HT-29 (cell line): ENCODE measurements at places on chromosomes 1 and 21.

DNA sequence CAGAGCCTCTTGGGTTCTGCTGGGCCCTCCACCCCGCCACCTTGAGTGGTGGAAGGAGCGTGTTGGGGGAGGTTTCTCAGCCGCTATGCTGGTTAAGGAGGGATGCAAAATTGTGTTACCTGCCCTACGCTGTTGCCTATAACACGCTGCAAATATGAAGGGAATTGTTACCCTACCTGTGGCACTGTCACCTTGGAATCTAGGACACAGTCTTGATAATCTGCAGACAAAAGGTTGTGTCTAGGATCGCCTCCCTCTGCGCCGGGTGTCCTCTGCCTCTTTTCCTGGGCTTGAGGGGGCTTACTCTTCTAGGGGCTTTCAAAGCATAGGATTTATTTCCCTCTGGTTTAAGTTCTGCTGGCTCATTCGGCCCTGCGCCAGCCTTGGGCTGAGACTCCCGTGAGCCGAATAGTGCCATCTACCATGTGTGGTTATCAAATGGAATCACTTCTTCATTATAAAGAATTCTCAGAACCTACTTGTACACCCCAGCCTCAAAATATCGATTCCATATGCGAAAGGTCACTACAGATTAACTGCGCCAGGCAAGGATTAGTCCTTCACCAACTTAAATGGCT is 697 bp downstream of the SLC22A15 start:
- DNase-seq = no peak

DNA sequence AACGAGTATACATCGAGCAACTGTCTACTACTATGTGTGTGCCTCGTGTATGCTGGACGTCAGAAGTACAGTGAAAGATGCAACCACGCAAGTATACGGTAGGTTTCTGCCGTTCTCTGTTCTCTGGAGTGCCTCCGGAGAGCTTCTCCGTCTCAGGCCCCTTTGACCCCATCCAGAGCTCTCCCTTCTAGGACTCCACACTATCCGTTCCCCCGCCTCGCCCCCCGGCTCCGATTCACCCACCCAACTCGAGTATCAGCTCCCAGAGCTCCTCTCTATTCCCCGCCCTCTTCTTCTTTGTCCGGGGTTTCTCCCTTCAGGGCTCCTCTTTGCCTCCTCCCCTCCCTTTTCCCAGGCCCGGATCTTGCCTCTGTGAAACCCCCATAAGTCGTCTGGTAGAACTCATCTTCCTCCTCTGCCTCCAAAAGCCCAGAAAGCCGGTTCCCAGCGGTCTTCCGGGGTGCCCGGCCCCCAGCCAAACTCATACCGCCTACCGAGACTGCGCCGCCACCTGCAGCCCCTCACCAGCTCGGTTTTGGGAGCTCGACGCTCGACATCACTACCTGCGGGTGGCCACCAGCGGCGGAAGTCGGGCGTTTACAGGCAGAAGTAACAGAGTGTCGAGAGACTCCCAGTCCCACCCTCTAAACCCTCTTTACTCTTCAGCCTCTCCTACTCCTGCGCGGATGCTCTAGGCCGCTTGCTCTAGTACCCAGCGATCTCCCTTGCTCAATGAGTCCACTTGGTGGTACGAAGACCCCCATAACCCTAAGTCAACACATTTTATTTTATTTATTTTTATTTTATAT is at the start of gene VPS72:
Gene VPS72, minus strand, starts transcription at position 561 of the 809 bp plus-strand sequence. Its CDS starts 76 bp downstream, at position 485.
- peak; percentile 90 for DNase-seq

- peak; percentile 72 for DNase-seq
Observed at GRCh38 chr1:236524142-236524894, 536 bp downstream of the LGALS8 start.

DNA sequence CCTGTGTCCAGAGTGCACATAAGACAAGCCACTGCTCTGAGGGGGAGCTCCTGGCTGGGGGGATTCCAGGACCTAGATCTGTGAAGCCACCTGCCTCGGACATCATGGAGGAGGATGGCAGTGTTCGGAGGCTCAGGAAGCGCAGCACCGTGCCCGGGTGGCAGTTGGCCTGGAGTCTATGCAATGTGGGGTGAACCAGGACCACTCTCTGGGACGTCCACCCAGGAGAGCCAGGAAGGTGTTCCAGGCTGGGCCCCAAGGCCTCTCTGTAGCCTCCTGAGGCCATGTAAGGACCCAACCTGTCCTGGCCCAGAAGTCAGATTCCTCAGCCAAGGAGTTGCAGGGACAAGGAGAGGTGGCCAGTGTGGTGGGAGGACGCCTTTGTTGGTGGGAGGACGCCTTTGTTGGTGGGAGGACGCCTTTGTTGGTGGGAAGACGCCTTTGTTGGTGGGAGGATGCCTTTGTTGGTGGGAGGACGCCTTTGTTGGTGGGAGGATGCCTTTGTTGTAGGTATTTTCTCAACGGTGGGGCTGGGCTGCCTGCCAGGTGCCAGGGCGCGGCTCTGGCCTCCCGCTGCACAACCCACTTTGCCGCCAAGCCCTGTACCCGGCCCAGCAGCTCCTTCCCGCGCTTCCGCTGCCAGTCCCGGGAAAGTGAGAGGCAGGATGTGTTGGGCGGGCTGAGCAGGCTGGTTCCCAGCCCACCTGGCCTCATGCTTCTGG is 30.6 kb upstream of the BMP8B start:
- peak; percentile 44 for DNase-seq

DNA sequence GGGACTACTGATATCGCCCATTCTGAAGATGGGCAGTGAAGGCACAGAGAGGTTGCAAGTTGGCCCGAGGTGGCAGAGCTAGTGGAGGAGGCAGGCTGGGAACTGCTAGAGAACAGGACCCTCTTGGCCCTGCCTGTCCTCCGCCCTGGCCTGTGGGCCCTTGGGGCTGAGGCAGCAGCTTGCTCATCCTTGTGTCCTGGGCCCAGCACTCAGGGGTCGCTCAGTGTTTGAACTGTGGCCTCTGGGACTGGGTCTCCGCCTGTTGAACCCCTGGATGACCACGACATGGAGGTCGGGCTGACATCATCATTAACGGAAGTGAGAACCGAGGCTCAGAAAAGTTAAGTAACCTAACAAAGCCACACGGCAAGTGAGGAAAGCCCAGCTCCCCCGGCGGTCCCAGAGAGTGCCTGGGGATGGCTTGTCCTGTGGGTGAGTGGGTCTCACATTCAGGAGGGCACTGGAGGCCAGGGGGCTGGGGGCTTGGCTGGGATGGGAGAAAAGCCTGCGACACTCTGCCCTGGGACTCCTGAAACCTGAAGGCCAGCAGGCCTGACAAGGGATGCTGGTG is 23.0 kb upstream of the DDOST start:
- no peak for DNase-seq

GRCh38 chr1:240098534-240098933 is 6.9 kb downstream of the FMN2 start:
- DNase-seq = no peak

DNA sequence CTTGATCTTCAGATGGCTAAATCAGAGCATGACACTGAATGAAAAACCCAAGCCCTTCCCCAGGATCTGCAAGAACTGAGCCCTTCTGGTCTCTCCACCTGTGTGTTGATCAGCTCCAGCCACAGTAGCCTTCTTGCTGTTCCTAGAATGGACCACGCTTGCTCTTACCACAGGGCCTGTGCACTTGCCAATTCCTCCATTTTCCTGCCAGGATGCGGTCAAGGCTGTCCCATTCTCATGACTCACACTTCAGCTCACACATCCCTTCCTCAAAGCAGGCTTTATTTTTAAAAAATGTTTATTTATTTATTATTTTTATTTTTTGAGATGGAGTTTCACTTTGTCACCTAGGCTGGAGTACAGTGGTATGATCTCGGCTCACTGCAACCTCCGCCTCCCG is 43.6 kb upstream of the GRHL3 start:
- DNase-seq = no peak

- no peak for DNase-seq
Observed at GRCh38 chr1:109630081-109630897, 10.7 kb downstream of the AMPD2 start.

- DNase-seq = no peak
Observed at GRCh38 chr21:31798842-31799704, 67.2 kb upstream of the SCAF4 start.

- no peak for DNase-seq
Observed at GRCh38 chr1:178946855-178947676, 76.2 kb upstream of the ANGPTL1 start.

DNA sequence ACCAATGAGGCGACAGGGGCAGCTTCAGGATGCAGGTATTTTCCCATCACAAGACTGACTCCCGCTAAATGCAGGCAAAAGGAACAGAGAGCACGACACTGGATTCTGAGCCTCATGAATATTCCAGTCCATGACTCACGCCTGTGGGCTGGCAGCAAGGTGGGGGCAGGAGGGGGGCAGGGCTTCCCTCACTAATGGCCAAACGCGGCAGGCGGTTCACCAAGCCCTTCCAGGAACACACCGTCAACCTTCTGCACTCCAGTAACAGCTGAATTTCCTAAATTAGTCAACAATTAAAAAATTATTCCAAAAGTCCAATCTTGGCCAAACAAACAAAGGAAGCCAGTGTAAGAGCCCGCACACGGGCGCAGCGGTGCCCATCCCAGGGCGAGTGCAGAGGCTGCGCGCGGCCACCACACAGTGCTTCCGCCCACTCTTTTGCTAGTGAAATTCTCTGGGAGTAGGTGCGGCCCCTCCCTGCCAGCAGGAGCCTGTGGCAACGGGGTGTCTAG is 12.5 kb upstream of the GPR153 start:
- DNase-seq = peak; percentile 57

DNA sequence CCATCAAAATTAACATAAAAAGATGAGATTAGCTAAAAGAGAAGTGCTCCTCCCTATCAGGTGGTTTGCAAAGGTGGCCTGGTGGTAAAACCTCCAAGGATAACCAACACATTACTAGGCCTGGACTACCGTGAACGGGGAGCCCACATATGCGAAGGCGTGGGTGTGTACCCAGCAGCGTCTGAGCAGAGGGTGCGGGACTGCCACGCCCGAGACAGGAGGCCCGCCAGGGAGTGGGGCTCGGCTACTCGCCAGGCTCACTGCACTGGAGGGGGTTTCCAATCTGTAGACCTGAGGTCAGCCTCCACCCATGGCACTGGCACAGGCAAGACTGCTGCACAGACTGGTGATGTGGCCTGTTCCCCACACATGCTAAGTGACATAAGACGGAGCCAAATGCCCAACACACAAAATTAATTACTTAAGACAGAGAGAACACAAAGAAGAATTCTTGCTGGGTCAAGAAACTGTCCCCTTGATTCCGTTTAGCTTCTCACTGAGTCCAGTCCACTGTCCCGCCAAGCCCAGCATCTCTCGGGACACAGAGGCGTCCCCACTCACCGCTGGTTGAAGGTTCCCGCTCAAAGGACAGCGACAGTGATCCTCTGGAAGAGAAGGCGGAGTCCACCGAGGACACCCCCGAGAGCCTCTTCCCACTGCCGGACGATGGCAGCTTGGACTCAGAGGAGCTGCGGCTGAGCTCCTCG is 23.4 kb downstream of the RIPK4 start:
- no peak for DNase-seq

GRCh38 chr1:2979191-2980072 is 41.8 kb upstream of the ACTRT2 start:
- DNase-seq = no peak

DNA sequence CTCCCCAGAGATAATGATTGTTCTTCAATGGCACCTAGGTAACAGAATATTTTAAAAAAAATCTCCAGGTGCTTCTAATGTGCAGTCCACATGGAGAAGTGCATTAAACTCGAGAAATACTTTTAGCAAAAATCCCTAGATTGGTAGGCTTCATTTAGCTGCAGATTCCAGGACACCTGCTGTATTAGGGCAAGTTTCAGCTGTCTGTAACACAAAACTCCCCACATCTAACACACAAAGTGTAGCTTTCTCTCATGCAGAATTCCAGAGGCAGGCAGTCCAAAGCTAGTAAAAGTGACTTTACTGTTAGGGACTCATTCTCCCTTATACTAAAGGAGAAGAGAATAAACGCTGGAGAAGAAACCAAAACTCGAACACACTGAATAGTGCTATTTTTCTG is 1414.3 kb upstream of the B3GALT2 start:
- no peak for DNase-seq

DNA sequence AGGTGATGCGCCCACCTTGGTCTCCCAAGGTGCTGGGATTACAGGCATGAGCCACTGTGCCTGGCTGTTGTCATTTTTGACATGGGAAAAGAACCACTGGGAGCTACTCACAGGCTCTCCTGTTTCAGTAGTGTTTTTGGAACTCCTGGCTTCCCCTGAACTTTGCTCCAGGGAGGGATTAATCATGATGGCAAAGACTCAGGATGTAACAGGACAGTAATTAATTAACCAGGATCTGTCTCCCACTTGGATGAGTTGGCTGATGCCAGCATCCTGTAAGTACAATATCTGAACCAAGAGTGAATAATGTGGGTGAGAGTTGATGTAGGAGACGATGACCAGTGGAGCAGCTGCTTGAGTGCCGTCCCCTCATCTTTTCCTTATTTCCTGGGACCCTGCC is 4.9 kb downstream of the SFT2D2 start:
- peak; percentile 12 for DNase-seq

DNA sequence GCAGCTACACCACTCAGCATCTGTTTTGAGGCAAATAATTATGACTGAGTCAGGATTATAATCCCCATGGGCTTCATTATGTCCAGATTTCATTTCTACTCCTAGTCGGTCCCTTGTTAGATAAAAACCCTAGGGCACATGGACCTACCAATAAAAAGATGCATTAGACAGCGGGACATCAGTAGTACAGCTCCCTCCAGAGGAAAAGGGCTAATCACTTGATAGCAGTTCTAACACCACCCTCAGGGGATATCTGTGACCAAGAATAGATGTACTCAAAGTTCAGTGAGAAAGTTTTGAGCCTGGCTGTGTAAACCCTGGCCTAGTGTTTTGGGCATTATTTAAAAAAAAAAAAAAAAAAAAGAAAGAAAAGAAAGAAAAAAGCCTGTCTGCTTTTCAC is 10.0 kb downstream of the GJA8 start:
- no peak for DNase-seq

- no peak for DNase-seq
Observed at GRCh38 chr1:211705467-211706091, 30.2 kb upstream of the NEK2 start.

- no peak for DNase-seq
Observed at GRCh38 chr1:224896130-224896781, 33.2 kb upstream of the DNAH14 start.

GRCh38 chr1:213284626-213285025 is 233.6 kb downstream of the RPS6KC1 start:
- DNase-seq = no peak

DNA sequence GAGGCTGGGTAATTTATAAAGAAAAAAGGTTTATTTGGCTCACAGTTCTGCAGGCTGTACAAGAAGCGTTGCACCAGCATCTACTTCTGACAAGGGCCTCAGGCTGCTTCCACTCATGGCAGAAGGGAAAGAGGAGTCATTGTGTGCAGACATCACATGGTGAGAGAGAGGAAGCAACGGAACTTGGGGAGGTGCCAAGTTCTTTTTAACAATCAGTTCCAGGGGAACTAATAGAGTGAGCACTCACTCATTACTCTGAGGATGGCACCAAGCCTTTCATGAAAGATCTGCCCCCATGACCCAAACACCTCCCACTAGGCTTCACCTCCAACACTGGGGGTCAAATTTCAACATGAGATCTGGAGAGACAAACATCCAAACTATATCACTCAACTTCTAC is 77.2 kb downstream of the DDAH1 start:
- no peak for DNase-seq

DNA sequence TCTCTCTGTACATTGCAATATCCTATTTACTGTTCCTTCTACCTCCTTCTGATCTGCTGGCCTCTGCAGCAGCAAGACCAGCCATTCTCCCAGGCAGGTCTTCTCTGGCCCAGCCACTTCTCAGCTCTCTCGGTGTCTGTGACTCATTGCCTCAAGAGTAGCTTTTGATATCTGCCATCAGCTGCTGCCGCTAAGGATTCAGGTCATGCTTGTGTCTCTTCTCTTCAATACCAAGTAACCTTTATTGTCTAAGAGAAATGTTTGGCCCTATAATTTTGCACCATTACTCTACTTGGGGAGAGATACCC is 101.8 kb downstream of the TMEM53 start:
- no peak for DNase-seq
